Sigmoid colon (tissue), 7 donors: ENCODE measurements at places on chromosomes 3 and 15. TPM values are rescaled to one million over a fixed set of nuclear protein-coding genes. Genes with fewer than 3 reads are reported as not detected.

- H3K27ac ChIP-seq, result no peak overlapping the region
- DNase-seq, result no peak
- no peaks in the 10 kb centered on the region for H3K27me3 ChIP-seq
- no peak overlapping the region for H3K4me3 ChIP-seq
- no peaks in the 10 kb centered on the region for H3K36me3 ChIP-seq
Measured at GRCh38 chr3:19267040-19267439, 118.7 kb downstream of the KCNH8 start.

DNA sequence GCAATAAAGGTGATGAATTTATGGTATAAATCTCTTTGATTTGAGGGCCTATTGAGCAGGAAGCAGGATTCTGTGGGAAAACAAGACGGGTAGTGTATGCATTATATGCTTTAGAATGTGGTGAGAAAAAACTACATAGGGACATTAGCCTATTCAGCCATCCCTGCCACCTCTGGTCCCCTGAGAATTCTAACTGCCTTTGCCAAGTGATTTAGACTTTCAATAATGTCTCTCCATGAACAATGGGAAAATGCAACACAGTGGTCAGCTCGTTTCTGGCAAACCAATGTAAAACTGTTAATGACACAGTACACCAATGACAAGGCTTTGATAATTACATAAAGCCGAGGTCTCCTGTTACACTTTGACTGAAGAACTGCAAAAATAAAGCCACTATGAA lies 314.7 kb upstream of the CNTN4 start:
- H3K27ac ChIP-seq, result no peak overlapping the region
- no peaks in the 10 kb centered on the region for H3K36me3 ChIP-seq
- H3K27me3 ChIP-seq, result no peaks in the 10 kb centered on the region
- no peak for DNase-seq

GRCh38 chr15:64460724-64461720 lies 644 bp downstream of the ZNF609 start:
- H3K4me3 ChIP-seq, result peak overlapping the region; percentile 96
- H3K27ac ChIP-seq, result peak overlapping the region; percentile 93
- H3K27me3 ChIP-seq, result no peaks in the 10 kb centered on the region

GRCh38 chr3:53189276-53189675 lies 28.3 kb downstream of the PRKCD start:
- no peak overlapping the region for H3K27ac ChIP-seq
- DNase-seq, result no peak
- no peaks in the 10 kb centered on the region for H3K27me3 ChIP-seq
- H3K36me3 ChIP-seq, result peaks cover 43% of the 10 kb centered on the region
- peaks cover 14% of the 10 kb centered on the region for H3K4me1 ChIP-seq

GRCh38 chr3:188686324-188686723 lies 485.4 kb upstream of the TPRG1 start:
- H3K4me3 ChIP-seq, result no peak overlapping the region
- peaks cover 73% of the 10 kb centered on the region for H3K4me1 ChIP-seq
- H3K27me3 ChIP-seq, result no peaks in the 10 kb centered on the region
- no peaks in the 10 kb centered on the region for H3K36me3 ChIP-seq
- H3K27ac ChIP-seq, result peak overlapping the region; percentile 68

GRCh38 chr15:26869628-26870027 lies 2.8 kb downstream of the GABRA5 start:
- H3K4me3 ChIP-seq, result no peak overlapping the region
- peaks cover 17% of the 10 kb centered on the region for H3K27me3 ChIP-seq
- no peak for DNase-seq
- H3K27ac ChIP-seq, result no peak overlapping the region
- no peaks in the 10 kb centered on the region for H3K36me3 ChIP-seq

GRCh38 chr3:171187706-171188290 lies 161.3 kb upstream of the SLC2A2 start:
- no peak overlapping the region for H3K27ac ChIP-seq
- H3K27me3 ChIP-seq, result no peaks in the 10 kb centered on the region
- no peak overlapping the region for H3K4me3 ChIP-seq
- H3K36me3 ChIP-seq, result no peaks in the 10 kb centered on the region
- H3K4me1 ChIP-seq, result no peaks in the 10 kb centered on the region

DNA sequence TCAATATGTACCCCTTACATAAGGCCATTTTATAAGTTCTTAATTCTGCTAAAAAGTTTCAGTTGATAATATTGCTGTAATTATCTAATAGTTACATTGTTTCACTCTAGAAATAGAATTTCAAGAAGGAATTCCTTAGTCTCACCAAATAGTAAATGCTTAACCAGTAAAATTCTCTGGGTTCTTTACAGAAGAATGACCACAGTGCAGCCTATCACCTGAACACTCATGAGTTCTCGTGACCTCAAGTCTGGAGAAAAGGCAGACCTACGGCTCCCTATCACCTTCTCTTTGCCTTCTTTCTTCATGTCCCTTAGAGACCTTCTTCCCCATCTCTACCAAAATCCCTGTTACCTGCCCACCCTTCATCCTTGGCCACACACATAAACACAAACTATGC lies 30.9 kb downstream of the CCDC191 start:
- H3K4me3 ChIP-seq, result no peak overlapping the region
- no peak for DNase-seq
- no peaks in the 10 kb centered on the region for H3K27me3 ChIP-seq

GRCh38 chr3:57949344-57949743 lies 58.9 kb upstream of the FLNB start:
- H3K4me3 ChIP-seq, result no peak overlapping the region
- peaks cover 83% of the 10 kb centered on the region for H3K4me1 ChIP-seq
- no peaks in the 10 kb centered on the region for H3K36me3 ChIP-seq
- no peaks in the 10 kb centered on the region for H3K27me3 ChIP-seq
- DNase-seq, result peak; percentile 40

The TOP2B gene
- total RNA-seq, result 115 TPM

DNA sequence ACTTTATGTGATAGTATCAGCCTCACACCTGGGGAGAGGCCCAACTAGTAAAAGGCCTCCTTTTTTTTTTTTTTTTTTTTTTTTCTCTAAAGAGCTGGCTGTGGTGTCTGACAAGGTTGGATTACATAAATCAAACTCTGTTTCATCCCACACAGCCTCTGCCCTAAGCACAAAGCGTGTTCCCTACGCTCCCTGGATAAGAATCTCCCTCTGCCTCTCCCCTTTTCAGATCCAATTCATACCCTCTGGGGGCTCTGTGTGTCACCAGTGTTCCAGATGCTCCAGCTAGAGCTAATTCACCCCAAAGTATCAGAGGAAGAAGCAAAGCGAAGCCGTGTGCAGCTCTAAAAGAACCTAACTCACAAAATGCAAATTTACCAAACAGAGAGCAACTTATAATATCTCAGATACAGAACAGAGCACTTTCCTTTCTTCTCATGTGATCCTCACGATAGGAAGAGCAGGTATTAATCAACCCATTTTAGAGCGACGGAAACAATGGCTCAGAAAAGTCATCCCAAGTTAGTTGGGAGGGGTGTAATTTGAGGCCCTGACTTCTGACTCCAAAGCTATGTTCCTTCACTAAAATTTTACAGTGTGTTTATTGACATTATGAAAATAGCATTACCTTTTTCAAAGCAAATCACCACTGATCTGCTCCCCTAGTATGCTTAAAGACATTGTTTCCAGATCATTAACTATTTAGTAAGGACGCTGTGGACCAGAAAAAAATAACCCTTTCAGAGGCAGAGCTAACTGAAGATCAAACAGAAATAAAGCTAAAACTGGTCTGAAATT lies 12.4 kb downstream of the BMF start:
- no peaks in the 10 kb centered on the region for H3K4me1 ChIP-seq
- no peak overlapping the region for H3K4me3 ChIP-seq
- H3K27me3 ChIP-seq, result no peaks in the 10 kb centered on the region
- no peaks in the 10 kb centered on the region for H3K36me3 ChIP-seq

DNA sequence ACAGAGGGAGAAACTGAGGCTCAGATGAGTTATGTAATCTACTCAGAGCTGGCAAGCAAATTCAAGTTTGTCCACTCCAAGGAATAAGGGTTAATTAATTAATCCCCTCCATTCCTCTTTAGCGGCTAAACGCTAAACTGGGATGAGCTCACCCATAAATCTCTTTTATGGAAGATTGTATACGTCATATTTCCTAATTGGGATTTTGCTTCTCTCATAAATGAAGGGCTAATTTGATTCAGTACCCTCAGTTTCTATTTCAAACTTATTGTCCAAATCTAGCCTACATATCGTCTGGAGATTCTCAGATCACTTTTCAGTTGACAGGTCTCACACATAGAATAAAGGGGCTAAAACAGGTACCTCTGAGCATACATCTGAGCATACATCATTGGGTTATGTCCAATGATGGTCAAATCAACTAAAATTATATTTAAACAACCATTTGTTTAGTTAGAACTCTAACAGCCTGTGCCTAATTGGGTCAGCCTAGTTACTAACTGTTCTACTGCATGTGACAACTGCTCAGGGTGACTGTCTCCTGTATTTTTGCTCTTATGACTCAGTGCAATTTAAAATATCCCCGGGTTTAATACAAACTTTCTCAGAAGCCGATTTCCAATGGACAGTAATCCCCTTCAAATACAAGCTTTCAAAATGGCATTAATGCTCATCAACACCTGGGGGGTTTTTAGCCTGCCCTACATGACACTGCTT lies 57.6 kb upstream of the PLXND1 start:
- no peak for DNase-seq
- H3K4me1 ChIP-seq, result no peaks in the 10 kb centered on the region
- no peaks in the 10 kb centered on the region for H3K27me3 ChIP-seq
- H3K36me3 ChIP-seq, result peaks cover 3% of the 10 kb centered on the region
- no peak overlapping the region for H3K4me3 ChIP-seq
- H3K27ac ChIP-seq, result no peak overlapping the region

GRCh38 chr3:129526121-129526900 lies 2.1 kb upstream of the RHO start:
- H3K4me3 ChIP-seq, result no peak overlapping the region
- no peaks in the 10 kb centered on the region for H3K27me3 ChIP-seq
- no peaks in the 10 kb centered on the region for H3K36me3 ChIP-seq
- H3K27ac ChIP-seq, result no peak overlapping the region
- no peaks in the 10 kb centered on the region for H3K4me1 ChIP-seq

- no peaks in the 10 kb centered on the region for H3K4me1 ChIP-seq
- no peak overlapping the region for H3K27ac ChIP-seq
- no peak overlapping the region for H3K4me3 ChIP-seq
- no peak for DNase-seq
- H3K36me3 ChIP-seq, result no peaks in the 10 kb centered on the region
Measured at GRCh38 chr3:171156401-171157010, 130.0 kb upstream of the SLC2A2 start.

DNA sequence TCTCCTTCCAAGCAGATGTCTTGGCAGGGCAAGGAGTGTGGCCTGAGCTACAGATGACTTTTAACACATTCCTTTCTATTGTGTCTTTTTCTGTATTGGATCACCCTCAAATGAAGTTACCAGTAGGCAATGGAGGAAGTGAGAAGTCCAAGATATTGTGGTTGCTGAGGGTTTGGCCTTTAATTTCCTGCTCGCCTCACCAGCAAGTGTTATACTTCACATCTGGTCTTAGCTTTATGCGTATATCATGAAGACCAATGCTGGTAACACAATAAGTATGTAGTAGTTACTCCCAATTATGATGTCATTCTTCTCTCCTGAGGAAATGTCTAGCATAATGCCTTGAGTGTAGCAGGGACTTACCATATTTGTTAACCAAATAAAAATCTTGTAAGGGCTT lies 179.9 kb downstream of the ZIC1 start:
- no peak overlapping the region for H3K4me3 ChIP-seq
- H3K36me3 ChIP-seq, result no peaks in the 10 kb centered on the region
- H3K27me3 ChIP-seq, result no peaks in the 10 kb centered on the region
- DNase-seq, result no peak
- H3K27ac ChIP-seq, result no peak overlapping the region

The CILP gene
- 205 TPM for total RNA-seq

The MCF2L2 gene
- 0.99 TPM for total RNA-seq

The CALML4 gene
- total RNA-seq, result 4.4 TPM

- DNase-seq, result no peak
- H3K27ac ChIP-seq, result no peak overlapping the region
- no peaks in the 10 kb centered on the region for H3K4me1 ChIP-seq
- H3K36me3 ChIP-seq, result no peaks in the 10 kb centered on the region
- H3K4me3 ChIP-seq, result no peak overlapping the region
Measured at GRCh38 chr3:180594631-180595558, 7.1 kb upstream of the TTC14 start.

The CDCP1 gene
- 0.83 TPM for total RNA-seq

DNA sequence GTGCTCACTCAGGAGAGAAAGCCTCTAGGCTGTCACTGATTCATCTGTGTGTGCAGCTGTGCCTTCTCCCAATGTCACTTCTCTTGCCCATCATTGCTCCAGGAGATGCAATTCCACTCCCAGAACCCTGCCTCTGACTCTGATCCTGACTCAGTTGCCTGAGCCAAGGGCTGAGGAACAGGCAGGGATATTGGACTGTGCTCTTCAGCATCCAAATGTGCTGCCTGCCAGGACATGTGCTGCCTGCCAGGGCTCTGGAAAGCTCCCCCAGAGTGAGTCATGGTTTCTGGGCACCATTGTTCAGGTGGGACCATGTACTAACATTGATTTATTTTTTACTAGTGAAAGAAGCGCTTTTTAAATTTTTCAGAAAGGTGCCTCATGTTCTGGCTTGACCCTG lies 71.0 kb downstream of the TRIM42 start:
- H3K4me3 ChIP-seq, result no peak overlapping the region
- no peaks in the 10 kb centered on the region for H3K4me1 ChIP-seq
- no peak for DNase-seq

- no peaks in the 10 kb centered on the region for H3K36me3 ChIP-seq
- H3K4me3 ChIP-seq, result peak overlapping the region; percentile 52
- H3K27me3 ChIP-seq, result no peaks in the 10 kb centered on the region
- H3K27ac ChIP-seq, result peak overlapping the region; percentile 84
Measured at GRCh38 chr3:71129611-71130431, 453.7 kb downstream of the FOXP1 start.

The YEATS2 gene
- 20.3 TPM for total RNA-seq

GRCh38 chr3:154398084-154398967 lies 31.7 kb downstream of the GPR149 start:
- no peaks in the 10 kb centered on the region for H3K4me1 ChIP-seq
- H3K27ac ChIP-seq, result no peak overlapping the region
- H3K27me3 ChIP-seq, result no peaks in the 10 kb centered on the region
- H3K36me3 ChIP-seq, result no peaks in the 10 kb centered on the region
- no peak for DNase-seq

DNA sequence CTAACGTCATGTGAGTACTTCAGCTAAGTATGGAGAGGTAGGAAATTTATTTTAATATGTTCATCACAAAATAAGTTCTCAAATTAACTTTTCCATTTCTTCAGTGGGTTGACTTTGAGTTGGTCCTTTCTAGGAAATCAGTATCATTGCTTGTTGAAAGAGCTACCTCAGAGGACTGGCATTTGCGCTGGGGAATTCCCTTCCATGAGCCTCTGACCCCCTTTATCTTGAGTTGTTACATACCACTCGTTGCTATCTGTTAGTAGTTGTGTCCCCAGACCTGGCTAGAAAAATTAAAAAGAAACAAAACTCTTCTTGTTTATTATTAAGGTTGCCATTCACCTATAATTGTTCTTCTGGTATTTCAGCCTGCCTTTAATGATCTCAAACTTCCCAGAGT lies 96.8 kb upstream of the ROBO2 start:
- no peaks in the 10 kb centered on the region for H3K27me3 ChIP-seq
- DNase-seq, result no peak
- no peak overlapping the region for H3K4me3 ChIP-seq
- H3K36me3 ChIP-seq, result no peaks in the 10 kb centered on the region

The ENTPD3 gene
- total RNA-seq, result 4.9 TPM
